ENCODE measurements at places on chromosomes 13 and 19. TPM values are rescaled to one million over a fixed set of nuclear protein-coding genes. Genes with fewer than 3 reads are reported as not detected.

Gene FDX2
- 40.8 TPM for total RNA-seq

DNA sequence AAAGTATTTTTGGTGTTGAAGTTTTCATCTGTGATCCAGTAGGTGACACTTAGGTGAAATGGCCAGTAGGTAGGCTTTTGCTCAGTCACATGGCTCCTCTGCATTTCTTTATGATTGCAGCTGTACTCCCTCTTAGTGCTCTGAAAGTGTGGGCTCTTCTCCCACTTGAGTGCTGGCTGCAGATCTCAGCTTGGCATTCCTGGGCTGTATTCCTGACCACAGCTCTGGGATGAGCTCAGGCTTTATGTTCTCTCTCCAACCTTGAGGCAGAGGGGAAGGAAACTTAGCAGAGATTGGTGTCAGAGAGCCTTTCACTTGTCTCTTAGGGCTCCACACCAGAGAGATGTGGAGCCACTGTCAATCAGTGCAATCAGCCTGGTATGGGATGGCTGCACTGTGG is 254.3 kb downstream of the NDFIP2 start:
- peak; percentile 41 for DNase-seq

- DNase-seq: no peak
Measured at GRCh38 chr13:75961911-75962310, 325.8 kb downstream of the LMO7 start.

DNA sequence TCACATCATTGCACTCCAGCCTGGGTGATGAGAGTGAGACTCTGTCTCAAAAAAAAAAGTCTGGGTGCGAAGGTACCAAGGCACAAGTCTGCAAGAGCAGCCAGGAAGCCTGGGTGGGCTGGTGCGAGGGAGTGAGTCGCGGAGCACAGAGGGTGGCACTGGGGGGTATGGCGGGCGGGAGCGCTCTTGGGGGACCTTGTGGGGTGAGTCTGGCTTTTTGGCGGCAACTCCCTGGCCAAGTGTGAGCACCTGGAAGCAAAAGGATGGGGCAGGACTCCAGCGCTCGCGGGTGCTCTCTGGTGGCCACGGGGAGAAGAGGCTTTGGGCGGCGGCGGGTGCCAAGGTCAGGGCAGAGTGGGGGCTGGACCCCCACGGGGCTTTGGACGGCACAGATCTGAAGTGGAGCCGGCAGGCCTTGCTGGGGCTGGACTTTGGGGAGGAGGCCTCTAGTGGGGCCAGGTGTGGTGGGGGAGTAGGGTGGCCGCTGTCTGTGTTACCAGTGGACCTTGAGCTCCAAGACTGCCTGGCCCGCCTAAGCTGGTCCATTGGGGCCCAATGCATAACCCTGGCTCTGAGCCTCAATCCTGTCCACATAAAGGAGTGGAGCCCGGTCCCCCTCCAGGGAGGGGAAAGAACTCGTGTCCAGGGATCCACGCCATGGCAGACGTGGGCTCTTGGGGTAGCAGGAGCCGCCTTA is 1.6 kb downstream of the P2RY11 start:
- DNase-seq: no peak

GRCh38 chr19:13139633-13140311 is 10.4 kb downstream of the STX10 start:
- no peak for DNase-seq

DNA sequence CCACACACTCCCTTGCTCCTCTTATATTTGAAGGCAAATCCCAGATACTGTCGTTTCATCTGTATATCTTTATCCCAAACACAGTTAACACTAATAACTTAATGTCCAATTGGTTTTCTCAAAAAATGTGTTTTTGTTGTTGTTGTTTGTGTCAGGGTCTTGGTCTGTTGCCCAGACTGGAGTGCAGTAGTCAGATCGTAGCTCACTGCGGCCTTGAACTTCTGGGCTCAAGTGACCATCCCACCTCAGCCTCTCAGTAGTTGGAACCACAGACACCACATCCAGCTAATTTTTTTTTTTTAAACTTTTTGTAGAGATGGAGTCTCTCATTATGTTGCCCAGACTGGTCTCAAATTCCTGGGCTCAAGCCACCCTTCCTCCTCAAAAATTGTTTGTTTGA is 137.7 kb downstream of the PDS5B start:
- no peak for DNase-seq

DNA sequence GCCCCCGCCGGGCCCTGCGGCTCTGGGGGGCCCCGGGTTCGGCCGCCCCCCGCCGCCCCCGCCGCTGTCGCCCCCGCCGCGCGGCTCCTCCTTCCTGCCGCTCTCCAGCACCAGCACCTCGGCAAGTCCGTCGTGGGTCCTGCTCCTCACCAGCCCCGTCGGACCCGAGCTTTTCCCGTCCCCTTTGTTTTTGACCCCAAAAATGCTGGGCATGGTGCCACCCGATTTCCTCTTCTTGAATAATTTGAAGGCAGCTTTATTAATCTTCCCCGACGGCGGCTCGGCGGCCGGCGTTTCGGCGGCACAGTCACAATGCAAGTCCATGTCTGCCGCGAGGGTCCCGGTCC is 945 bp downstream of the AMER2 start:
- no peak for DNase-seq

- DNase-seq: peak; percentile 92
Measured at GRCh38 chr13:106182404-106182803, 353.1 kb downstream of the EFNB2 start.

DNA sequence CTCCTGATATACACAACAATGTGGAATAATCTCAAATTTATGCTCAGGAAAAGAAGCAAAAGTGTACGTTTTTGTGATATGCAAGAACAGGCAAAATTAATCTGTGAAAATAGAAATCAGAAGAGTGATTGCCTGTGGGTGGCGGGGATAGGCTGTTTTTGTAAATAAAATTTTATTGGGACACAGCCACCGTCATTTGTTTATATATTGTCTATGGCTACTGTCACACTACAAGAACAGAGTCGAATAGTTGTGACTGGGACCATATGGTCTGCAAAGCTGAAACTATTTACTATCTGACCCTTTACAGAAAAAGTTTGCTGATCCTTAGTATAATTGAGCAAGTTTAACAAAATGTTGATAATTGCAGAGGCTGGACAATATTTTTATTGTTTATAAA is 269.5 kb upstream of the HTR2A start:
- DNase-seq: no peak

GRCh38 chr13:32147976-32148375 is 116.4 kb downstream of the FRY start:
- DNase-seq: no peak

- DNase-seq: peak; percentile 70
Measured at GRCh38 chr19:47613165-47614020, 4.5 kb downstream of the BICRA start.

Gene OR7A5
- not detected for total RNA-seq

DNA sequence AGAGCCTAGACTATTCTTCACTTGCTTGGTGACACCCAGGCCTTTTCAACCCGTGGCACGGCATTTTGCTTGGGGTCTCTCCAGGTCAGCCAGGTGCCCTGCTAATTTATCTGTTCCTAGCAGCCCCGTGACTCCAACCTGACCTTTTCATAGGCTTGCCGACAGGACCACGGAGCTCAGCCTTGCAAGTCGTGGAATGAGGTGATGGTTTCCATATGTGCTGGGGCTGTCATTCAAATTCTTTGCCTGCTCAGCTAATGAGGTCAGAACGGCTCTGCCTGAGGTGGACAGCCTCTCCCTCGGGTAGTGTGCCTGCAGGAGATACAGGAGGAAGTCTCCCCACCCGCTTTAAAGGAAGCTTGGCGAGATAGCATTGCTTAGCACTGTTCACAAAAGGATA is 61.0 kb downstream of the SHISA2 start:
- no peak for DNase-seq

DNA sequence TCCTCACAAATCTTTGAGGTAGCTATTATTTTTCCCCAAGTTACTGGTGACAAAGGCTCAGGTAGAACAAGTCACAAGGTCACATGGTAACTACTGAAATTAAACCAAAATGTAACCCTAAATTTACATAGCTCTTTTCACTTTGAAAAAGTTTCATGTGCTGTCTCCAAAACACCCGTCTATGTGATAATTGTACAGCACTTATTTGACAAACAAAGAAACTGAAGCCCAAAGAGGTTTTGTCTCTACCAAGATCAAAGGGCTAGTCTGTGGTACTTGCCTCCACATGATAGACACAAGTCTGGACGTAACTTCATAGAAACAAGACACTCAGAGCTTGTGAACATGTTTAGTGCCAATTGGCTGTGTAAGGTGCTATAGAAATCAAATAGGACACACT is 108.3 kb downstream of the SACS start:
- DNase-seq: no peak

Gene CHST8
- not detected for total RNA-seq

- peak; percentile 97 for DNase-seq
Measured at GRCh38 chr13:41588899-41589298, 131.5 kb downstream of the RGCC start.

Gene GDF15
- 10.3 TPM for total RNA-seq

GRCh38 chr19:39943586-39943985 is 9.2 kb upstream of the FCGBP start:
- DNase-seq: no peak

Gene IGFL3
- not detected for total RNA-seq

Gene RNF225
- total RNA-seq: not detected

Gene CCNA1
- total RNA-seq: not detected

Gene VPS36
- total RNA-seq: 16.7 TPM

DNA sequence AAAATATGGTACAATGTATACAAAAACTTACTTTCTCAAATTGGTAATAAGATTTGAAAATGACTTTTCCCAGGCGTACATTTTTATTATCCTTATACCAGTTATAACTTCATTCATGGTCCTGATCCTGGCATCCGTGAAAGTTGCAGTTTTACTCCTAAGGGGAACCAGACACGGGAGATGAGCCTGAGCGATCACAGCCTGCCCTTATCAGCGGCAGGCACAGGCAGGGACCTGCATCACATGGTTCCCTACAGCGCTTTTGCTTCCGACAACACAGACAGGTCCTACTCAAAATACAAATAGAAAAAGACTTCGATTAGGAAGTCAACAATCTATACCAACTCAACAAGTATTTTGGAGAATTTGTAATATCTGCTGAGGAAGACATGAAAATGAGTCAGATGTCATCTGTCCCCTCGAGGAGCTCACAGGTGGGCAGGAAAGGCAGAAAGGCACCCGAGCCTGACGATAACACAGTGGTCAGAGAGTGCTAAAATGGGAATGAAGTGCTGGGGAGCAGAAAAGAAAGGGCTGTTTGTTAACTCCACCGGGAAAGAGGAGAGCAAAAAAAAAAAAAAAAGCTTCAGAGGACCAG is 93.4 kb downstream of the ABCC4 start:
- no peak for DNase-seq

DNA sequence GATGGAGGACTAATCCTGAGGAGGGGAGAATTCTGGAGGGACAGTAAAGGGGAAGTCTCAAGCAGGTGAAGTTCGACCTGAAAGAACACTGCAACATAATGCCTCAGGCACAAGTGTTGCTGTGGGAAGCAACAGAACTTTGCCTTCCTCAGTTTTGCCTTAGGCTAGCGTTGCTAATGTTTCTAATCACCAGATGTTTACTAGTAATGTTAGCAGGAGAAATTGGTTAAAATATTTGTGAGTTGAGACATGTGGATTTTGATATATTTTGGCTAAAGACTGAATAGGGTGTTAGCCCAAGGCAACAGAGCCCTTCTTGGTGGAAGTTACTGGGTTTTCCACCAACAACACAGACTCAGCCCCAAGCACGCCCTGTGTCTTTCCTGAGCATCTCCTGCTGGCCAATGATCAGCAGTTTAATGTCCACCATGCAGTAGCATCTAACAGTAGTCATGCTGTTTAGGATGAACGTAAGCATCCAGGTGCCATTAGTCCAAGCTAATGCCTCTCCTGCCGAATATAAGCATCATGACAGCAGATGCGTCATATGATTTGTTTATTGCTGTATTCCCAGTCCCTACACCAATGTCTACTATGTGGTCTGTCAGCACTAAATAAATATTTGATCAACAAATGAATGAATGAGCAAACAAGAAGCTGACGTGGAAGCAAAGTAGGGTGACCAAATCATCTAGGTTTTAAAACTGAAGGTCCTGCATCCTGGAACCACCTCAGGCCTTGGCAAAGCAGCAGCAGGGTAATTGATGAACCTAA is 511.9 kb upstream of the HTR2A start:
- no peak for DNase-seq

DNA sequence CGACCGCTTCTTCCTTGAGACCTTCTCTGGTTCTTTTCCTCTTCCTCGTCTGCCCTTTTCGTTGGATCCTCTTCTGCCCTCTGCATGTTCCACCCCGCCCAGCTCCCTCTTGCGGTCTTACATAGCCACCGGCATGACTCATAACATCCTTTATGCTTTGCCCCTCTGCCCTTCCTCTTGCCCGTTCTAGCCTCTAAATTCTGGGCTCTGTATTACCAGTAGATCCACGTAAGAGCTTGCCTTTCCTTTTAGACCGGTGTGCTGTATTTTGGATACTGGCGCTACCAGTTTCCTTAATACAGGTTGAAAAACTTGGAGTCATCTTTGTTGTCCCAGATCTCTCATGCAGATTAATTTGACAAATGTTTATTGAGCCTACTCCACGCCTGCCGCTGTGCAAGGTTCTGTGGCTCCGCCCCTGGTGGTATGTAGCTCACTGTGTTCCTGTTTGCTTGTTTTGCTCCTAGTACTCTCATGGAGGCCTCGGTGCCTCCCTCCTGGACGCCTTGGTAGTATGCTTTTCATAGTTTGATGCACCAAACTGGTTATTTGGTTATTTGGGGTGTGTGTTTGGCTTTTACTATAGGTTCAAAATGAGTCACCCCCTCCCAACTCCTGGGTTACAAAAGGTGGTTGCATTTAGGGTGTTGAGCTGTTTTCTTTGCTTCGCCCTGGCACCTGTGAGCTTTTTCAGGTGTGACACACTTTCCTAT is 1.7 kb downstream of the GTF3A start:
- DNase-seq: peak; percentile 69

DNA sequence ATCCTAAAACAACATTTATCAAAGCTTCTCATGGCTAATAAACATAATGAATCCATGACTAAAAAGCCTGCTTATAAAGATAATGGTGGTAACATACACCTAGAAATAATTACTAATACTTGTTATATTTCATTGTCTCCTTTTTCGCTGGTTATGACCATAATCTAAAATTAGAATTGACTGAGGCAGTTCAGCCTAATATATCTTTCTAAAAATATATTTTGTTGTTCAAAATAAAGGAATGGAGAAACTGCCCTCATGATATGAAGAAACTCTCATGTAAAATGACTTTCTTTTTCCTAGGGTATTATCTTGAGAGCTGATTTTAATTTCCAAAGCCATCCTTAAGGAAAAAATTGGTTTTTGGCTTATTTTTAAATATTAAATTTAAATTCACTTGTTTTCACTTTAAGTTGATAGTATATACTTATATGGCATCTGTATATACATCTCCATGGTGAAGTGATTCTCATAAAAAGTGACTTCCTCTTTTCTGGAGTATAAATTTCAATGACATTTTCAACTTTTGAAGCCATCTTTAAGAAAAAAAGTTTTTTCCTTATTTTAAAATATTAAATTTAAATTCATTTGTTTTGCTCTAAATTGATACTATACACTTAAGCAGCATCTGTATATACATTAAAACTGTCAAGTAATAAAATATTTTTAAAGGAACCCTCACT is 204.6 kb downstream of the VWA8 start:
- DNase-seq: no peak

GRCh38 chr13:49806126-49806536 is 13.6 kb upstream of the KPNA3 start:
- no peak for DNase-seq

GRCh38 chr19:623974-624373 is 9.4 kb downstream of the POLRMT start:
- peak; percentile 82 for DNase-seq

Gene NMRK2
- total RNA-seq: not detected

- no peak for DNase-seq
Measured at GRCh38 chr19:30804751-30805150, 432.6 kb downstream of the ZNF536 start.

Gene ZBTB32
- total RNA-seq: not detected

Gene CRTC1
- 0.28 TPM for total RNA-seq

Gene GSX1
- total RNA-seq: not detected

GRCh38 chr19:21602082-21602658 is 96.8 kb downstream of the ZNF429 start:
- no peak for DNase-seq
